ENCODE measurements at places on chromosomes 16 and 17.
A peak's percentile ranks its signal among the peaks of the same experiment; 100 is the strongest.

GRCh38 chr16:28923231-28923587 is 1.8 kb downstream of the RABEP2 start:
- DNase-seq, result no peak

DNA sequence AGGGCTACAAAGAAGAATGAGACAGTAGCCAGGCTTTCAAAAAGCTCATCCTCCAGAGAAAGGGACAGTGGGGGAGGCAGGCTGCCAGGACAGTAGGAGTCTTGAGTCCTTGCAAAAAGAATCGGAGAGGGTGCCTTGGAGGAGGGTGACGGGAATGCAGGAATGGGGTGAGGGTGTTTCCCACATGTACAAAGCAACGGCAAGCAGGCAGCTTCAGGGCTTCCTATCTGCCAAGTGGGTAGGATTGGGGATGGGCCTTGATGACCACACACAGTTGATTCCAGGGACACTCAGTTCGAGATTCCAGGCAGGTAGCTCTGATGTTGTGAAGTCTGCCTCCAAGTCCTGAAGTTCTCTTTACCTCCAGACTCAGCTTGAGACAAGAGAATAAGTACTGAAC is 54.4 kb downstream of the C17orf67 start:
- DNase-seq, result no peak

GRCh38 chr16:10519929-10520868 is 60.2 kb downstream of the EMP2 start:
- no peak for DNase-seq

- no peak for DNase-seq
Measured at GRCh38 chr17:8892338-8892690, 24.8 kb upstream of the PIK3R6 start.

GRCh38 chr17:27946513-27946912 is 53.3 kb upstream of the LYRM9 start:
- DNase-seq, result no peak

DNA sequence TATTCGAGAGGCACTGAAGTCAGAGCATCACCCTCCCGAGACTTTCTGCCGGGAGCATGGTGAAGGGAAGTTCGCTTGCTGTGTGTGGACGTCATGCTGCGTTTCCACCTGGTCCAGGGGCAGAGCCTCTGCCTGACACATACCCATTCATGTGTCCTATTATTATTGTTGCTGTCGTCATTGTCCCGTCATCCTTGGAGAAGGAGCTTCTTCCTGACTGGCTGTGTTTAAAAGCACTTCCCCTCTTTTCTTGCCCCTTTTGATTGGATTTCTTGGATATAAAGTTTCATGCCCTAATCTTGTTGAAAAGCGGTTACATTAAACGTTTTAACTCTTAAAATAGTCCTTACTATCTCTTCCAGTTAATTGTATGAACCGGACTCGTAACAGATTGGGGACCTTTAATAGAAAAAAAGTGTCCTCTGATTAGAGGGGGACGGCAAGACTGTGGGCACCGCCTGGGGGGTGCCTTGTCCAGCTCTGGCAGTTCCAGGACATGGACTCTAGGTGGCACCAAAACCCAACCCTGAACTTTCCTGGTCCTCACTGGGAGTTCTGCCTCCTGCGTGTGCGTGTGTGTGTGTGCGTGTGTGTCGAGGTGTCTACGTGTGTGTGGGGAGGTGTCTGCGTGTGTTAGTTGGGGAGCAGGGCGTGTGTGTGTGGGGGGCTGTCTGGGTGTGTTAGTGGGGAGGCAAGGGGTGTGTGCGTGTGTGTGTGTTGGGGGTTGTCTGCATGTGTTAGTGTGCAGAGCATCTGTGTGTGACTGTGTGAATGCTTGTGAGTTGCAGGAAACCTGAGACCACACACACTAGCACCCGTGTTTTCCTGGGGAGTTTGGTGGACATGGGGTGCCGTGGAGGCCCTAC is 133.3 kb upstream of the CIBAR2 start:
- peak; percentile 48 for DNase-seq

GRCh38 chr17:6019959-6020358 is 50.2 kb upstream of the WSCD1 start:
- DNase-seq, result peak; percentile 26

- DNase-seq, result no peak
Measured at GRCh38 chr16:9384141-9384540, 292.7 kb downstream of the HAPSTR1 start.

DNA sequence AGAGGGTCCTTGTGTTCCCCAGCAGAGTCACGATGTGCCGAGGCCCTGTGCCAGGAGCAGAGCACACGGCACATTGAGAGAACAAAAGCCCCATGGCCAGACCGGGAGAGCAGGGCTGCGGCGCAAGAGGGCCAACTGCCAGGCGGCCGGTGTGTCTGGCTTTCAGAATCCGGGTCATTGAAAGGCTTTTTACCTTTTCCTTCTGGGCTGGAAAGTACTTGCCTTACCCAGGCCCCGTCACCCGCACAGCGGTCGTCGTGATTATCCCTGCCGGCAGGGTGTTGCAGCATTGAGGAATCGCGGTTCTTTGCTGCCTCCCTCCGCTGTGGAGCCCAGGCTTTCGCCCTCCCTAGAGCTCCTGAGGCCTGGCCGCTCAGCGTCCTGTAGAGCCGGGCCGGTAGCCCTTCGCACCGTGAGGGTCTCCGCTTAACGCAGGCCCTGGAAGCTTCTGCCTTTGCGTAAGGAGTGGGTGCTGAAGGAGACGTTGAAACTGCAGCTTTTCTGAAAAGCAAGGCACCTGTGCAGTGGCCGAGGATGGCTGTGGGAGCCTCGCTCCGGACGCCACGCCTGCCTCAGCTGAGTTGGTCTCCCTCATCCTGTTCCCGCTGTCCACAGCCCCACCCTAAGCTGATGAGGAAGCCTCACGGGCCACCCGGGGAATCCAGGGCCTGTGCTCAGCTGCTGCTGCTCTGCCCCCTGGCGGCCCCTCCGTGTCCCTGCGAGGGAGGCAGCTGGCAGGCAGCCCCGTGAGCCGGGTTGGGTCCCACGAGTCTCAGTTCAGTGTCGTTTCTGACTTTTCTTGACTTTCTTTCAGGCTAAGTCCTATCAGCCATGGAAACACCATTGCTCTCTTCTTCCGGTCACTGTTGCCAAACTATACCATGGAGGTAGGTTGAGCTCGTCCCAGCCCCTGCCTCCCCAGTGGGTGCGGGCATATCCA is 8.6 kb upstream of the MC1R start:
- DNase-seq, result peak; percentile 71

DNA sequence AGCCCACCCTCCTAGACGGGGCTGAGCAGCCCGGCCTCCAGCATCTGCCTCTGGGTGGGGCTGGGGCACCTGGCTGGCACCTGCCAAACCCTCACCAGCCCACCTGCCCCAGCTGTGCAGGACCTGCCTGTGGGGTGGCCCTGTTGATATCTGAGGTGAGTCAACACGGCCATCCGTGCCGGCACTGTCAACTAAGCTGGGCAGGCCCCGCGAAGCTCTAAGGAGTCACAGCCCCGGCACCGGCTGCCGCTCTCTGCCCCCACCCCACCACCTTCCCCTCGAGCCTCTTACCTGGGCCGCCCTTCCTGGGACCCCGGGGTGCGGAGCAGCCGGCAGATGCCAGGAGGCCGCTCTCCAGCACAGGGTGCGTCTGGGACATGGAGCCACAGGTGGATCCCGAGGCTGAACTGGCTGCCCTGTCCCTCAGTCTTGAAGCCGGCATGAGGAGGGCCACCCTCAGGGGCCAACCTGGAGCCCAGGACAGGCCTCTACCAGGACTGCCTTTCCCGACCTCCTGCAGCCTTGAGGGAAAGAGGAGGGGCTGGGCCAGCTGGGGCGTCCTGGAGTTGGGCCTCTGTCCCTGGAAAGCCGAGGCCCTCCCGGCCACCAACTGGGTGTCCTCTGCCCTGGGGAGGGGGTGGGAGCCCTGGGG is 515 bp downstream of the CBFA2T3 start:
- DNase-seq, result no peak

DNA sequence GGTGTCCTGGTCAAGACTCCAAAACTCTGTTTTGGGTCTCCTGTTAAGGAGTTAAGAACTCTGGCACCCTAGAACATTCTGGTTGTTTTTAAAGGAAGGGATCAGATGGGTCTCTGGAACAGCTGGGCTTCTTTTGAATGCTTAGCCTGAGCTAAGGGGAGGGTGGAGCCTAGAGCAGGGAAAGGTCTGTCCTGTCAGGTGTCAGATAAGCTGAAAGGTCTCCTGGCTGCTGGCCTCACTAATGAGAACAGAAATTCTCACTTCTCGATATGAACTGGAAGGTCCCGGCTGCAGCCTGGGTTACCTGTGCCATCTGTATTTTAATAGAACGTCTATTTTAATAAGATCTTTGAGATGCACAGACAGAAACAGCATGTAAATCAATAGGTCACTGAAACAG is 69.0 kb downstream of the RAP1GAP2 start:
- no peak for DNase-seq

GRCh38 chr17:14332331-14332730 is 31.4 kb downstream of the HS3ST3B1 start:
- no peak for DNase-seq

GRCh38 chr17:45135978-45136791 is 698 bp downstream of the ACBD4 start:
- no peak for DNase-seq

- DNase-seq, result peak; percentile 68
Measured at GRCh38 chr17:1491443-1492248, 840 bp downstream of the MYO1C start.

DNA sequence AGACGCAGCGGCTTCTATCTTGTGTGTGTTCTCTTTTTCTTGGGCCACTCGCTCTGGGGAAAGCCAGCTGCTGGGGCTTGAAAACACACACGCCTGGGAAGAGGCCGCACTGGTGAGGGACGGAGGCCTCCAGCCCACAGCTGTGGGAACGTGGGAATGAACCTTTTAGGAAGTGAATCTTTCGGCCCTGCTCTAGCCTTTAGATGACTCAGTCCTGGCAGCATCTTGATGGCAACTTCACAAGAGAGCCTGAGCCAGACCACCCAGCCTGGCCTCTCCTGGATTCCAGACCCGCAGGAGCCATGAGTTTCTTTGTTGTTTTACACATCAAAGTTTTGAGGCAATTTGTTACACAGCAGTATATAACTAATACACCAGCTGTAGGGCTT is 2.2 kb upstream of the PDPK1 start:
- DNase-seq, result no peak

DNA sequence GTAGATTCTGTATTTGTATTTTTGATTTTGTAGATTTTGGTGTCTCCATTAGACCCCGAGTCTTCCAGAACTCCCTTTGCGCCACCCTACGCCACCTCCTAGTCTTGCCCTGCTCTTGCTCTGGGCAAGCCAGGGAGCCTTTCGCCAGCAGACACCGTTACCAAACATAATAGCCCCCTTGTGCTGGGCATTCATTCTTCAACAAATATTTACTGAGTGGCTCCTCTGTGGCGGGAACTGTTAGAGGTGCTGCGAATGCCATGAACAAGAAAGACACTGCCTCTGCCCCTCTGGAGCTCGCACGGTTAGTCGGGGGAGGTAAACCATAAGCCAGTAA is 841 bp upstream of the GPT2 start:
- no peak for DNase-seq
